Testis (tissue), 5 donors: ENCODE measurements at places on chromosomes 16 and 17.

GRCh38 chr17:75587675-75588595 lies at the start of gene MYO15B:
TSS of gene MYO15B (plus strand) at chr17:75587800. CDS start at chr17:75588058, 258 bp downstream.
- DNase-seq = peak; percentile 66

DNA sequence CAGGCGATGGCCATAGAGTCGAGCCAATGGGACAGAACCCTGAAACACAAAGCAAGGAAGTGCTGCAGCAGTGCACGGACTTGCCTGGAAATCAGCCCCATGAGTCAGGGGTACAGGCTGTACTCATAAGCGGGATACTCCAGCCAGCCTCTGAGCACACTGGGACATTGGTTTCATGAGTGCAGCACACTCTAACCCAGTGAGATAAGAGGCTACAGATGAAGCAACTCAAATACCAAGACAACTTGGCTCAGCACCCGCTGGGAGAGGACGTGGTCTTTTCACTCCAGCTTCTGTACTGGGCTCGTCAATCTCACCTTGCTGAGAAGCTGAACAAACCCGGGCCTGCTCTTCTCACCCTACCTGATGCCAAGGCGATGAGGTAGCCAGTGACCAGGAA lies 98.2 kb downstream of the AXIN2 start:
- peak; percentile 84 for DNase-seq

- no peak for DNase-seq
These were observed 132.6 kb downstream of the SNX11 start for GRCh38 chr17:48240122-48240521.

DNA sequence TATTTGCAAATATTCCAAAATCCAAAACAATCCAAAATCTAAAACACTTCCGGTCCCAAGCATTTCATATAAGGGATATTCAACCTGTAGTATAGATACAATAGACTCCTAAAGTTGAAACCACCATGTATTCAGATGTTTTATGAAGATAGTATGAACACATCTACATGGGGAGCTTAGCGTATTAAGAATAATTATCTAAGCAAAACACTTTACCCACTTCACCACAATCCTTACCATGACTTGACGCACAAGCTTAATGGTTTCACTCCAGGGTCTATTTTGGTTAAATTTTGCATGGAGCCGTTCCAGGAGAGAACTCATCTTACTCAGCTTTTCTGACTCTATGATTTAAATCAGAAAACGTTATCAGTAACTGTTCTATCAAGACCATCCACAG lies 3.5 kb downstream of the MED1 start:
- no peak for DNase-seq

DNA sequence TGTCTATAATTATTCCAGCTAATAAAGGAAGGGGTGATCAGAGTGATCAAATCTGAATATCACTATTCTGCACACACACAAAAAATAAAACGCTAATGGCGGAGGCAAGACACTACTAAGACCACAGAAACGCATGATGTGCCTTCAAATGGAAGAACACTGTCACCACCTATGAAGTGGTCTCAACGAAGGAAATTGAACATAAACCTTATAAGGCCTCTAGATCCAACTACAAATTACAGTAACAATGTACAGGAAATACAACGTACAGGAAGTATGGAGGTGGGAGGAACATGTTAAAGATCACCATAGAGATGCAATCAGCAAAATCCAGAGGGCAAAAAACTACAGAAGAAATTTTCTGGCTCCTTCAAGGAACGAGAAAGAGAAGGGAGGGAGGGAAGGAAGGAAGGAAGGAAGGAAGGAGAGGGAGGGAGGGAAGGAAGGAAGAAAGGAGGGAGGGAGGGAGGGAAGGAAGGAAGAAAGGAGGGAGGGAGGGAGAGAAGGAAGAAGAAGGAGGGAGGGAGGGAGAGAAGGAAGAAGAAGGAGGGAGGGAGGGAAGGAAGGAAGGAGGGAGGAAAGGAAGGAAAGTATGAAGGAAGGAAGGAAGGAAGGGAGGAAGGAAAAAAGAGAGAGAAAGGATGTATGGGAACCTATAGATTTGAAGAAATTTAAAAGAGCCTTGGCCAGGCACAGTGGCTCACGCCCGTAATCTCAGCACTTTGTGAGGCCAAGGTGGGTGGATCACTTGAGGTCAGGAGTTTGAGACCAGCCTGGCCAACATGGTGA lies 3.1 kb upstream of the SGCA start:
- no peak for DNase-seq

DNA sequence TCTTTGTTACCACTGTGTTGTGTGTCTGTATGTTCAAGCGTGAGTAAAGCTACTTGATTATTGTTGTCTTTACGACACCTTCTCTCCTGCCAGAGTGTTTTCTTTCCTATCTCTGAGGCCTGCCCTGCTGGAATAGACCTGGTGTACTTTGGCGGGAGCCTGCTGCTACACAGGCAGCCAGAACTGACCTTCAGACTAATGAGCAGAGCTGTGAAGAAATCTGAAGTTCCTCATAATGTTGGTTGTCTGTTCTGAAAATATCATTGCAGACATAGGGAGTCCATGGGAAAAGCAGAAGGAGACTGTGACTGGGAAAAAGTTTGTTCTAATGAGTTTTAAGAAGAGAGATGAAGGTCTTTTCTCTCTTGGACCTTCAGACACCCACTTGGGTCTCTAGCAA lies 9.8 kb downstream of the RHOT1 start:
- peak; percentile 60 for DNase-seq

GRCh38 chr17:7348478-7349242 lies 3.3 kb upstream of the KCTD11 start:
- no peak for DNase-seq

DNA sequence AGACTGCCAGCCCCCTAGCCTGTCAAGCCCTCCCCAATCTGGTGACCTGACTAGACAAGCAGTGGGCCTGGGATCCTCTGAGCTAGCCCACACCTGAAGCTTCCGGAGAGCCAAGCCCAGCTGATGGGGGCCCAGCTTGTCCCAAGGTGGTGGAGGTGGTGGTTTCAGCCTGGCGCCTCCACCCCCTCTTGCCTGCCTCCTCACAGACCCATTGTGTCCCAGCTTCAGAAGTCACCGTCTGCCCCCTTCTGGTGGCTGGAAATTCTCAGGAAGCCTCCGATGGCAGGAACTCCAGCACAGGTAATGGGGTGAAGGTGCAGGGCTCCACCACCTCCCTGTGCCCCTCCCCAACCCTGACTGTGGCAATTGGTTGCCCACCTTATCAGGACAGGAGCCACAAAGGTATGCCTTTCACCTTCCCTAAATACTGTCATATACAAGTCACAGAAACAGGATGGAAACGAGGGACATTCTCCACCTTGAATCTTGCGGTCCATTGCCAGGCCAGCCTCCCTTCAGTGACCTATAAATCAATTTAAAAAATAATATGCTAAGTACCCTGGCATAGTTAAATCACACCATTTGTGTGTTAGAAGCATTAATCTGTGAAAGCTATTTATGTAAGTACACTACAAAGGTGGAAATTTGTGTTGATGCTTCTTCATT lies 66.0 kb upstream of the ZNF423 start:
- peak; percentile 82 for DNase-seq

- DNase-seq = no peak
These were observed 4.2 kb downstream of the PSMD12 start for GRCh38 chr17:67362173-67362572.

DNA sequence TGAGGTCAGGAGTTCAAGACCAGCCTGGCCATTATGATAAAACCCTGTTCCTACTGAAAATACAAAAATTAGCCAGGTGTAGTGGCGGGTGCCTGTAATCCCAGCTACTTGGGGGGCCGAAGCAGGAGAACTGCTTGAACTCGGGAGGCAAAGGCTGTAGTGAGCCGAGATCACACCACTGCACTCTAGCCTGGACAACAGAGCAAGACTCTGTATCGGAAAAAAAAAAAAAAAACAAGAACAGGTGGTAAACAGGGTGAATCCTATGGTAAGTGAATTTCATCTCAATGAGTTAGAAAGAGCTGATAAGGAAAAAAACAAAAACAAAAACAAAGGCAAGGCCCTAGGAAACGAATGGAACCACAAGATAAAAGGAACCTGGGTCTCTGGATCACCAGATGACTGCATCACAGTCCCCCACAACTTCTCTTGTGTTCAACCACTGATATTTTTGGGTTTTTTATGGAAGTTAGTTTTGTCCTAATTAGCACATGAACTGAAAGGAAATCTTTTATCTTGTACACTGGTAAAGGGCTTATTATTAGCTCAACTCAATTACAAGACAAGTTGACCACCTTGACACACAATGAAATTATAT lies 21.0 kb downstream of the GLG1 start:
- no peak for DNase-seq

DNA sequence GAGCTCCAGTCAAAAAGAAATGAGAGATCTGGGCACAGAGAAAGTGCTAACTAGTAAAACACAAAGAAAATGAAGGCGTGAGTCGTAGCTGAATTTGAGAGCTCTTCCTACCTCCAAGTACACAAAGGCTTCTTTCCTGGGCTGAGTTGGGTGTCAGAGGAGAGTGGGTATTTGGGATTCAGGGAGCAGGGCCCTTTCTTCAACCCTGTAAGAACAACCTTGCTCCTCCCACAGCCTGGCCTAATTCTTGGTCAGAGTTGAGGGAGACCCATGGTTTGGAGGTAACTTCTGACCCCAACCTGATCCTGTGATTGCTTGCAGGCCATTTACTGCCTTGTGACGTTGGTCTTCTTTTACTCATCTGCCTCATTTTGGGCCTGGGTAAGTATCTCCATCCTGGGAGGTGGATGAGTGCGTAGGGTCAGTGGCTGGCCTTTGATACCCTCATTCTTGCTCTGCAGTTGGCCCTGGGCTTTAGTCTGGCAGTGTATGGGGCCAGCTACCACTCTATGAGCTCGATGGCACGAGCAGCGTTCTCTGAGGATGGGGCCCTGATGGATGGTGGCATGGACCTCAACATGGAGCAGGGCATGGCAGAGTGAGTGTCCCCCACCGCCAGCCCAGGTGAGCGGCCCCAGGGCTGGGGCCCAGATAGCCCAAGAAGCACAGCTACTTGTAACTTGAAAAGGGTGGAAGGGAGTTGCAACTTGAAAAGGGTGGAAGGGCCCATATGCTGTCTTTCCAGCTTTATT lies 1.3 kb downstream of the TMEM208 start:
- DNase-seq = no peak

DNA sequence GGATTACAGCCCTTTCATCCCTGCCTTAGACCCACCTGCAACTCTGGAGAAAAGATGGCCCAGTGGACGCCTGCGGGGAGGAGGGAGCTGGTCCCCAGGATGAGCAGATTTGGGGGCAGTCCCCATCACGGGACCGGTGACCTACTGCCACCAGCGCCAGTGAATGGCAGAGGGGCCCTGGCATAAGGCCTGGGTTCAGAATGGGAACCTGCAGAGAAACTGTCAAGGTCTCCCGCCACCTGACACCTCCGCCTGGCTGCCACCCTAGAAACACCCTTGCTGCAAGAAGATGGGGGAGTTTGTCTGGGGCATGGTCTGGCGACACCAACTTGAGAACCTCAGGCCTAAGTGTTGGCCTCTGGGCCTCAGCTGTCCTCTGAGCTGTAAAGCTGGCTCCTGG lies 335.7 kb downstream of the SEC14L1 start:
- no peak for DNase-seq

DNA sequence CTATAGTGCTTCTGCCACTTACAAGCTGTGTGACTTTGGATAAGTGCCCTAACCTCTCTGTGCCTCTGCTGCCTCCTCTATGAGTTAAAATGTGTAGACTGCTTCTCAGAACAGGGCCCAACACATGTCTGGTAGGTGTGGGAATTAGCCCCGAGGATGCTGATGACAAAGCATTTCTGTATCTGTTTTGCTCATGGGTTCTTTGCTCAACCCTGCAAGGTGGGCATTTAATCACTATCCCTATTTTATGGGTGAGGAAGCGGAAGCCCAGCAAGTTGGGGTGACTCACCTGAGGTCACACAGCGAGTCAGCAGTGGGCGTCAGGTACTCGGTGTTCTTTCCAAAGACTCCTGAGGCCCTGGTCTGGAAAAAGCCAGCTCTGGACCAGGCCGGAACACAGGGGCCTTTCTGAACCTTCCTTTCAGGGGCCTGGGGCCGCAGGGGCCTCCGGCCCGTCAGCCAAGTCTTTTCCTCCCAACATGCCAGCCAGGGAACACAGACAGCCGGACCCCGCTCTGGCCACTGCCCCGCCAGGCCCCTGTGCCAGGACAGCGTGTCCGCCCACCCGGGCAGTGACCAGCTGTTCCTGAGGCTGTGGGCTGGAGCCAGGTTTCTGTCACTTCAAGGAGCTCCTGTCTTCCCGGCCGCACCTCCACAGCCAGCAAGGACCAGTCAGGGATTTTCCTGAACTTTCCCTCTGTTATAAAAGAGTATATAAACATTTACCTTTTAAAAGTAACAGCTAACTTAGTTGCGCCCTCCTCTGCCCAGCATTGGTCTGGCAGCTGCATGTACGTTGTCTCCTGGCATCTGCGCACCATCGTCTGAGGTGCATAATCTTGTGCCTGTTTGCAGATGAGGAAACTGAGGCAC lies 62.5 kb downstream of the SREBF1 start:
- DNase-seq = peak; percentile 61

- no peak for DNase-seq
These were observed 35.8 kb downstream of the PTRH2 start for GRCh38 chr17:59671386-59671785.

DNA sequence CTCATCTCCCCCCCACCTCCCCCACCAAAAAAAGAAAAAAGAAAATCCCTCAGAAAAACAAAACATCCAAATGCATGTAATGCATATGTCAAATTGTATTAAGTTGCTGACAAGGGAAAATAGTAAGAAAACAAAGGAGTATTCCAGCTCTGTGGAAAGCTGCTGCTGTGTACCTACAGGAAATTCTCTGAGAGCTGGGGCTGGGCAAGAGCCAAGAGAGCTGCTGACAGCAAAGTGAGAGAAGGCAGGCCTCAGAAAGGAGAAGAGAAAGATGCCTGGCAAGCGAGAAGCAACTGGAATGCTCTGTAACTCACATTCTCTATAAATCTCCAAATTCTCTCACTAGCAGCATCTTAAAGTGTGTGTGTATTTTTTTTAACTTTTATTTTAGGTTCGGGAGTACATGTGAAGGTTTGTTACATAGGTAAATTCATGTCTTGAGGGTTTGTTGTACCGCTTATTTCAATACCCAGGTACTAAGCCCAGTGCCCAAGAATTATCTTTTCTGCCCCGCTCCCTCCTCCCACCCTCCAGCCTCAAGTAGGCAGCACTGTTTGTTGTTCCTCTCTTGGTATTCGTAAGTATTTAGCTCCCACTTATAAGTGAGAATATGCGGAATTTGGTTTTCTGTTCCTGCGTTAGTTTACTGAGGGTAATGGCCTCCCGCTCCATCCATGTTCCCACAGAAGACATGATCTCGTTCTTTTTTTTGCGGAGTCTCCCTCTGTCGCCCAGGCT lies 24.4 kb downstream of the CNTROB start:
- peak; percentile 22 for DNase-seq

DNA sequence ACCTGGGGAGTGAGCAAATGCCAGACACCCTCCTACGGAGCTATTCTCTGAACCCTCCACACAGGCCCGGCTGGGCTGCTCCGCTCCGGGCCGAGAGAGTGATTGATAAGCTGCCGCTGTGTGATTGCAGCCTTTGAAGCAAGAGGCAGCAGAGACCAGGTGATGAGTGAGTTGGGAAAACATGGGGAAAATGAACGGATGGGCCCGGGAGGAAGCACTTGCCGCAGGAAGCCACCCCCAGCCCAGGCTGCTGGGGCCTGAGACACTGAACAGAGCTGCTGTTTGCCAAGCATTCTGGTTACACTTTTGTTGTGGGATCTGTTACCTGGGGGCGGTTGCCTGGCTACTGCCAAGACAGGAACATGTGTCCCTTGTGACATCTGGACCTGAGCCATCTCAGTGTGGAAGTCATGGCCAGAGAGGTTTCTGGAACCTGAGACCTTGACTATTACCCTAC lies 46.4 kb upstream of the KLHDC4 start:
- DNase-seq = no peak

- peak; percentile 36 for DNase-seq
These were observed 4.0 kb downstream of the SRCIN1 start for GRCh38 chr17:38601539-38602351.
